NCI-H526 (cell line): ENCODE measurements at places on chromosomes 7 and 10.

DNA sequence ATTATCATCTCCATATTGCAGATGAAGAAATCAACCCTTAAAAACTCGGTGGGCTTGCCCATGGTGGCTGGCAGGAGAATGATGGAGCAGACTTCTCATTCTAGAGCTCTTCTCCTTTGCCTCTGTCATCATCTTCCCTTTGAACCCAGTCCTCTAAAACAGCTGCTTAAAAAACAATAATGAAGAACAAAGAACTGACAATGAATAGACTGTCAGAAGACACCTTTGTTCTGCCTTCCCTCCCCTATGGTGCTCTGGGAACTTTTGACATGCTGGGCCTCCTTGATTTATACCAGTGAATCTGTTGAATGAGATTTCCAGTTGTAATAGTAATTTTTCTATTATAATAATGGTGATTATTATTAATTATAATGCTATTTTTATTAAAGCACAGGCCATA lies 103.0 kb downstream of the SORCS3 start:
- DNase-seq: no peak

GRCh38 chr7:133645884-133646391 lies 393.1 kb downstream of the EXOC4 start:
- DNase-seq: no peak

- no peak for DNase-seq
Observed at GRCh38 chr7:115249080-115249479, 327.2 kb downstream of the MDFIC start.

DNA sequence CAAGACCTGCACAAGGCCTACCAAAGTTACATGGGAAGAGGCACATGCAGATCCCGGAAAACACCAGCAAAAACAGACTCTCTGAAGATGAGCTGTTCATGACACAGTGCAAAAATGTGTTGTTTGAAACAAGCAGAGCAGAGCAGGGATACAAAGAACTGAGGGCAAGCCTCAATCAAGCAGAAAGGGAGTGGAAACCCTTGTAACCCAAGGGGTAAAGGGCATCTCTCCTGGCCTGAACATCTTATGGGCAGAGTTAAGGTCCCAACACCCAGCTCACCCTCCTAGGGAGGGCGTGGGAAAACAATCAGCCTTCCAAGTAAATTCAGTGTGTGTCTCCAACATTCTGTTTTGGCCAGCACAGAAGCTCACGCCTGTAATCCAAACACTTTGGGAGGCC lies 10.5 kb downstream of the PSPH start:
- DNase-seq: no peak

DNA sequence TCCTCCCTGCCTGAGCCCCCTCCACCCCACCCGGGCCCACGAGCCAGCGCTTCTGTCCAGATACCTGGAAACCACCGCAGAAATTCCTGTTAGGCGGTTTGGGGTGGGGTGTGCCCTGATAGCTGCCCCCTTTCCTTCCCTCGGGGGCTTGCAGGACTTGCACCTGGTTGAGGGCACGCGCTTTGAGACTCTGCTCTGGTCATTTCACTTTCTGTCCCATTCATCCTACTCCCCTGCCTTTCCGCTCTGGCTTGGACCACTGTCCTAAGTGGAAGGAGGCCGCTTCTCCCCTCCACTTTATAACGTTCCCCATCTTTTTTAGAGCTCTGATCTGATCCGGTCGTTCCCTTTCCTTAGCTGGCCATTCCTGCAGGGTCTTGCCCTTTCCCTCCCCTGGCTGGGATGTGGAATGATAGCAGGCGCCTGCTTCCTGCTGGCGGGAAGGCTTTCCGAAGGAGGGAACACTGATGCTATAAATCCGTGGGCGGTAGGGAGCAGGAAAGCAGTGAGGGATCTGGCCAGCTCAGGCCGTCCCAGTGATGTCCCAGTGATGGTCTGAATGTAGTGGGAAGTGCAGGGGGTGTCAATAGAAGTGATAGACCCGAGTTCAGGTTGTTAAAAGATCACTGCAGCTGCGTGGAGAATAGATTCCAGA lies 852 bp upstream of the PRKAR1B start:
- no peak for DNase-seq

- DNase-seq: no peak
Observed at GRCh38 chr7:87344446-87344845, 1.0 kb upstream of the CROT start.

DNA sequence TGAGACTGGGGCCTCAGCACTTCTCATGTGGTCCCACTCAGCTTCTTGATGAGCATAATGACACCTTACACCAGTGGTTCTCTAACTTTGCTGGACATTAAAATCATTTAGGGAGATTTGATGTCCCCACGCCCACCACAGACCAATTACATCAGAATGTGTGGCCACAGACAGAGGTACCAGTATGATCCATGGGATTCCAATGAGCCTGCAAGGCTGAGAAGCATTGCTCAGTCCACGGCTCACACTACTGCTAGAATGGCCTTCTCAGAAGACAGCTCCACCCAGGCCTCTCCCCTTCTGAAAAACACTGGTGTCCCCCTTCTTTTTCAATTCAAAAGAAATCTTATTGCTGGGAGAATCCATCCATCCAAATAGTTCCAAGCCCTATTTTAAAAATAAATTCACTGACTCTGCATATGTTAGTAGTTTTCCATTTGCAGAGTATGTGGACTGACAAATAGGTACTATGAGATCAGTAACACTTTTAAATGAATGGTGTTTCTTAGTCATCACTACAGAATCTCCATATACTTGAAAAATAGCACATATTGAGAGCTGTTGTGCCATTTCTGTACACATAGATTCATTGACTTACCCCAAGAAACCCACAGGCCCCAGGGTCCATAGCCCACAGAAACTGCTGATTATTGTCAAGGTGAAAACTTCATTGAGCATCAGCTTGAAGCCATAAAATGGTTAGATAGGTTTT lies 34.5 kb upstream of the TECTB start:
- no peak for DNase-seq

GRCh38 chr10:7283246-7283645 lies 127.6 kb downstream of the SFMBT2 start:
- no peak for DNase-seq

DNA sequence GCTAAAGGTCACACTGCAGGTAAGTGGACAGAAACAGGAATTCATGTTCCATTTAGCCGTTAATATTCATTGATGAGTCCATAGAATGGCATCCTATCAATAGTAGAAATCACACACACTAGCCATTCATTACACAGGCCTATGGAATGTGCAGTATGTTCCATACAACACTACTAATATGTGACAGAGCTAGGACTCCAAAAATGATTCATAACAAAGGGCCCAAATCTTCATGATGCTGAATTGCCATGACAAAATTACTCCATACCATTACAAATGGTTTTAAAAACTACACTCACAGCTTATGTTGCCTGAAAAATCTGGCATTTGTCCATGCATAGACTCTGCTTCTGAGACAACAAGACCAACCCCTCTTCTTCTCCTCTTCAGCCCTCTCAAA lies 549.1 kb downstream of the XPNPEP1 start:
- no peak for DNase-seq

- no peak for DNase-seq
Observed at GRCh38 chr10:35326466-35327235, 9.7 kb upstream of the CCNY start.

GRCh38 chr10:119290301-119291048 lies 83.1 kb downstream of the GRK5 start:
- no peak for DNase-seq

DNA sequence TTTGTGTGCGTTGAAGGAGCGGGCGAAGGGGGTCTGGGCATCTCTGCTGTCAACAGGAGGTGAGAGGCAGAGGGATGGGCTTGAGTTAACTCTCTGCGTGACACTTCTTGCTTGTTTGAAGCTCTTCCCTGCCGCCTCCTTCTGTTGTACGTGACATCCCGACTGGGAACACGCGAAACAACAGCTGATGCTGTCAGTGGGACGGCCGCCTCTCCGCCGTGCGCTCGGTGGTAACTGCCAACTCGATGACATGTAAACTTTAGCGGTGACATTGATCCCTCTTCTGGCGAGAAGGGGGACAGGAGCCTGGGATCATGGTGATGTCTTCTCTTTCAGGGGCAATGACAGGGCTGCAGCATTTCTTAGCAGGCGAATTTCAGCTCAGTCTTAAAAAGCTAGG lies 394.5 kb downstream of the TYW1 start:
- no peak for DNase-seq

DNA sequence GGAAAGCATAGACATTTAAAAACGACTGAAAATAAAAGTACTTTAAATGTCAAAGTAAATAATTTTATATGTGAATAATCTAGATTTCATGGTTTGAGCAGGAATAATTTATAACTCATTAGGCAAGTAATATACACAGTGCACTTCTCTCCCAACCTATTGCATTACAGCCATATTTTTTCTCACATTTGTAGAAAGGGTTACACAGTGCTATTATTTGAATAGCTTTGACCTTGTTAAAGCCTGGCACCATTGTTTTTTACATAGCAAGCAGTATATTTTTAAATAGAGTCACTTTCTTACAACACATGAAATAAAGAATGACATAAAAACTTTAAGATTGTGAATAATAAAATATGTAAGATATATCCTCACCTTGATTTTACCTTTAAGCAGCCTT lies 969 bp downstream of the PPP1R3A start:
- DNase-seq: no peak

- peak; percentile 17 for DNase-seq
Observed at GRCh38 chr7:137791930-137792329, 54.8 kb downstream of the DGKI start.

DNA sequence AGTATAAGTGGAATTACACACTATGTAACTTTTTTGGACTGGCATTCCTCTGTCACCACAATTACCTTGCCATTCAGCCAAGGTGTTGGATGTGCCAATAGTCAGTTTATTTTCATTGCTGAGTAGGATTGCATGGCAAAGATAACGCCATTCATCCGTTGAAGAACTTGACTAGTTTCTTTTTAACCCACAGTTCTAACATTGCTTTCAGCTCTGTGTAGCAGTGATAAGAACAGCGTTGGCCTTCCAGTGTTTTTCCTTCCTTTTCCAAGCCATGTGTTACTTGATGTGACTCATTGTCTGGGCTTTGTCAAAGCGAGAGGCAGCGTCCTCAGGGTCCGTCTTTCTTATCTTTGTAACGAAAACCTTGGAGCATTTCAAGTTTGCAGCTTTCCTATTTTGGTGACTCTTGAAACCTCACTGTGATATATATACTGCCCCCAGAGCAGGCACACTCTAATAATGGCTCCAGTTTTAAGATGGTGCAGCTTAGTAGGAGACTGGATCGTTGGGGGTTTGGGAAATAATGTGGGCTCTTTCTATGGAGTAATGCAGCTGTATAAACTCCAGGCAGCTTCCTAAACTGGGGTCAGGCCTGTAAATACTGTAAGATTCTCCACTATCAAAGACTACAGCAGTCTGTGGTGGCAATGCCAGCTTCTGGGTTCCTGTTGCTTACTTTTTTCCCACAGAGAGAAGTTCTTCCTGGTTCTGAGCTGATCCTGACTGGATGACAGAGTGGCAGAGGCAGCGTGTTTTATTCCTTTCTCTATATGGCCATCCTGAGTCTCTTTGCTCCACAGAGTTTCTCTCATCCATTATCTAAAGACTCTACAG lies 41.7 kb downstream of the AKR1E2 start:
- no peak for DNase-seq

- DNase-seq: no peak
Observed at GRCh38 chr10:64209561-64209960, 688.4 kb downstream of the REEP3 start.

DNA sequence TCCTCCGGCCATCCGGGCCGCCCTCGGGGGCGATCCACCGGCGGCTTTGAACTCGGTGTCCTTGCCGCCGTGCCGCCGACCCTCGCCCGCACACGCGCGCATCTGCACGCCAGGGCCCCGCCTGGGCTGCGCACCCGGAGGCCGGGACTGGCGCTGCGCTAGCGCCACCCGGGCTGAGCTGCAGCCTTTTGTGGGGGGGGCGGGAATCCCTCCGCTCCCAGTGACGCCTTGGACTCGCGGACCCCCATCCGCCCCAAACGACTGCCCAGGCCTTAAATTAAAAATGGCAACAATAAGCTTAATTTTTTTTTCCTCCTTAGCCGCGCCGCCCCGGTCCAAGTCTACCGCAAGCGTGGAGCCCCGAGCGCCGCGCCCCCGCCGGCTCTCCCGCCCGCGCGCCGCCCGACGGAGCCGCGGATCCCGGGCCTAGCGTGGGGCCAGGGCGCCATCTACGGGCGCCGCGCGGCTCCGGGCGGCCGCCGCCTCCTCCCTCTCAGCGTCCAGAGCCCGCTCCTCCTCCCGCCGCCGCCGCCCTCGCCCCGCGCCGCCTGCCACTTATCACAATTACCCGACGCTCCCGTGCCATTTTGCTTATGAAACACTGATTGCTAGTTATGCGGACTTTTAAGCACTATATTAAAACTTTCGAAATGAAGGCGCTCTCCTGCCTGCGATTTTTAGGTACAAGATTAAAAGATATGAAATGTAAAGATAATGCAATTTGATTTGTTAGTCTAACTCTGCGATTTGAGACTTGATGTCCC lies 7.5 kb upstream of the EBF3 start:
- DNase-seq: no peak

DNA sequence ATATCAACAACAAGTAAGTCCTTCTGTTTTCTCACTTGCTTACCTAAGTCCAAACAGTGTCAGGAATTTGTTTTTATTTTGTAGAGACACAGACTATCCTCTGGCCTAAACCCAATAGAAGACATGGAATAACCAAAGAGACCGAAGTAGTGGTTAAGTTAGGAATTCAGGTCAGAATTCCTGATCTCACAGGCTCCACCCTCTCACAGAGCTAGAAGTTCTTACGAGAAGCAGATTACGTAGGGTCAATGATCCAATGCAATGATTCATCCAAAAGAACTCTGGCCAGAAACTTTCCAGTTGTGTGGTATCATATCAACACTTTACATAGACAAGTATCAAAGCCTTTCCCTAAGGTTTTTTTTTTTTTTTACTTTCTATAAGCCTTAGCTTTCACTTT lies 73.8 kb downstream of the IQUB start:
- no peak for DNase-seq

- DNase-seq: no peak
Observed at GRCh38 chr10:13730956-13731355, 144.2 kb downstream of the PRPF18 start.

GRCh38 chr10:45454859-45455258 lies 80.8 kb downstream of the ALOX5 start:
- DNase-seq: no peak

DNA sequence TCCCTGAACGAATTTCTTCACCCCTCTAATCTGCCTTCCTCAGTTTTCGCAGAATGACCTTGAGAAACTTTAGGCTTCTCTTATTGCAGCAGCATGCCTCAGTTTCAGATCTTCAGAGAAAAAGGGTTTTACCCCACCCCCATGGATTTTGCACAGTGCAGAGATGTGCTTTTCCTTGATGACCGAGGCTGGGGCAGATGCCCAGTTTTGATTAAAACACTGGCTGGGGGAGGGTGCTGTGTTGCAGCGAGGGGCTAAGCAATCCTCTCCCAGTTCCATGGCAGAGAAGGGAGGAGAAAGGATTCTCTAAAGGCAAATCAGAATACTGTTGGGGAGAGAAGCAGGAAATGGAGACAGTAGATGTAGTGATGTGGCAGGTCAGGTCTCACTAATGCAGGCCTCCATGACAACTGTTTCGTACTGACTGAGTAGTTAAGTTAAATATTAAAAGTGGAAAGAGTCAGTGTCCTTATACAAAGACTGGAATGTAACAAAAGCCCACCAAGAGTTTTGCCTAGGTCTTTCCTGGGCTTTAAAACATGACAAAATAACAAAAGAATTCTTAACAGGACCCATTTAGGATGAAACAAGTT lies 50.8 kb upstream of the PDZD8 start:
- no peak for DNase-seq

- DNase-seq: no peak
Observed at GRCh38 chr10:46245381-46245900, 41.4 kb upstream of the ANTXRL start.
